ENCODE measurements at places on chromosomes 5 and 9. TPM values are rescaled to one million over a fixed set of nuclear protein-coding genes. Genes with fewer than 3 reads are reported as not detected.

- no peak overlapping the region for H3K27ac ChIP-seq
- H3K36me3 ChIP-seq, result no peaks in the 10 kb centered on the region
- no peak for DNase-seq
- H3K4me3 ChIP-seq, result peak overlapping the region; percentile 67
- peaks cover 23% of the 10 kb centered on the region for H3K4me1 ChIP-seq
Observed at GRCh38 chr5:176610435-176610773, 448 bp upstream of the GPRIN1 start.

DNA sequence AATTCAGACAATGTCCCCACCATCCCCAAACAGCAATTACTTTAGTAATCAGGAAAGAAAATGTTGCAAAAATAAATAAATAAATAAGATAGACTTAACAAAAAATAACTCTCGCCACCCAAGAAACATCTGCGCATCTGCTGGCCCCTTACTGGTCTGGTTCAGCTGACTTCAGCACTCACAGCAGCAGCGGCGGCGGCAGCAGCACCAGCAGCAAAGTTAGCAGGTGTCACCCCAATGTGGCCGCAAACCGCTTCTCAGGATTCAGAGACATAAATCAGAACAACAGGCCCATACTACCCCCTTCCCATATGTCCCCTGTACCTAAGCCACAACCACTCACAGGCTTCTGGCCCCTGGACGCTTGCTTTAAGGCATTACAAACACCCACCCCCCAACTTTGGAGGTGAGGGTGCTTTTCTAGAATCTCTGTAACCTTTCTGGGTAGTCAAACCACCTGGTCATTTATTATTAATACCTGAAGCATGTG, 593.0 kb downstream of the BNC2 start:
- no peak overlapping the region for H3K27ac ChIP-seq
- H3K4me1 ChIP-seq, result peaks cover 3% of the 10 kb centered on the region
- peaks cover 4% of the 10 kb centered on the region for H3K27me3 ChIP-seq
- H3K36me3 ChIP-seq, result peaks cover 4% of the 10 kb centered on the region

GRCh38 chr9:100581661-100582060, 3.8 kb downstream of the CAVIN4 start:
- H3K4me1 ChIP-seq, result no peaks in the 10 kb centered on the region
- H3K27me3 ChIP-seq, result no peaks in the 10 kb centered on the region
- no peak overlapping the region for H3K27ac ChIP-seq
- H3K36me3 ChIP-seq, result no peaks in the 10 kb centered on the region
- DNase-seq, result no peak

- no peak overlapping the region for H3K27ac ChIP-seq
- H3K4me3 ChIP-seq, result no peak overlapping the region
Observed at GRCh38 chr9:2132484-2133082, 117.4 kb downstream of the SMARCA2 start.

DNA sequence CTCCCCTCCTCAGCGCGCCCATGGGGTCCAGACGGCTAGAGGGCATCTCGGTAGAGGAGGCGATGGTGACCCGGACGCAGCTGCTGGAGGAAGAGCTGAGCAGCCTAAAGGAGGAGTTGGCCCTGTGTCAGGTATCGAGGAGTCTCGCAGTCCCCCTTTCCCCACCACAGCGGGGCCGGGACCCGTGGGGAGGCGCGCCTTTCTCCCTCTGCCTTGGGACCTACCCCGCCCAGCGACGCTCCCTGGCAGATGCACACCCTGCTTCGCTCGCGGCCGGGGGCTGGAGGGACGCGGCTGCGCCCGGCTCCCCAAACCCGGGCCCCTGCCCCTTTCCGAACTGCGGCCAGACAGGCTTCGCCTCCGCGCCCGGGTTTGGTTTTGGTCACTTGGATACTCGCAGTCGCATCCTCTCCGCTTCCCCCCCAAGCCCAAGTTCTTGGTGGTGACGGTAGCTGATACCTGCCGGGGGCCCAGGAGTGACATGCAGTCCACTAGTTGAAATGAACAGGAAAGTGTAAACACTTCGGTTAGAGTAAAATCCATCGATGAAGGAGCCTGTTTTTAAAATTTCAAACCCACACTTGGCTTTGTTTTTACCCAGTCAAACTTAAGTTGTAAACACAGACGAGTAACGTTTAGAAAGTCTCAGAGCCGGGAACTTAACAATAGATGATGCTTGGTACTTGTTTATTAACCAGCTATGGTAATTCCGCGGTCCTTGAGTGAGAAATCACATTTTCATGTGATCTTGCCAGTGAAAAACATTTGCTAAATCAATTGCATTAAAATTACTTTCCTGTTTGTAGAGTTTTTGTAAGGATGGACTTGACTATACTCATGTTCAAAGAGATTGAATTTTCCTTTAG, 688 bp downstream of the CNTLN start:
- DNase-seq, result peak; percentile 55
- no peaks in the 10 kb centered on the region for H3K36me3 ChIP-seq
- H3K27me3 ChIP-seq, result peaks cover 1% of the 10 kb centered on the region
- H3K27ac ChIP-seq, result peak overlapping the region; percentile 81
- H3K4me3 ChIP-seq, result peak overlapping the region; percentile 90

- no peak overlapping the region for H3K27ac ChIP-seq
- H3K4me3 ChIP-seq, result no peak overlapping the region
- peaks cover 3% of the 10 kb centered on the region for H3K27me3 ChIP-seq
Observed at GRCh38 chr9:137006116-137007003, 10.0 kb upstream of the CLIC3 start.

DNA sequence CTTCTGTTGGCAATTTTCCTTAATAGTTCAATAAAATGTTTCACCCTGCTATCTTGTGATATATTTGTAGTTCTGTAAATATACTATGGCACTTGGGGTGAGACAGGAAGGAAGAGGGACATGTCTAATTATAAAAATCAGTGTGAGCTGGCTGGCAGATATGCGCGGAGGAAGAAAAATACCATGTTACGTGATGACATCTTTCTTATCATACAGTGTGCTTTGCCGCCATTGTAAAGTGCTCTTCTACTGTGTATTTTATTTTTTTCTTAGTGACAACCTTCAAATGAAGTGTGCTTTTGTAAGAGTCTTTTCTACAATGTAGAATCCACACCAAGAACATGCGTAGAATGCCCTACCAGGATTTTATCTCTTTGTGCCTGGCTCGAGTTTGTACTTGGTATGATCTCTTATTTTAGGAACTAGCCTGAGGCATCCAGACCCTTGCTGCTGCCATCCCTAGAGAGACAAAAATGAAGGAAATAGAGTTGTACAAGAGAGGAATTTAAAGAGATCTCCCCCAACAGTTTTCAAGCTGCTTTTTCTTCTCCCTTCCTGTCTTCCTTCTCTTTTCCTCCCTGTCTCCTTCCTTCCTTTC, 46.7 kb upstream of the RIOK2 start:
- H3K27ac ChIP-seq, result no peak overlapping the region
- no peaks in the 10 kb centered on the region for H3K4me1 ChIP-seq
- no peaks in the 10 kb centered on the region for H3K27me3 ChIP-seq
- H3K4me3 ChIP-seq, result no peak overlapping the region
- DNase-seq, result no peak

GRCh38 chr5:181223729-181224389, 778 bp downstream of the TRIM41 start:
- peaks cover 6% of the 10 kb centered on the region for H3K36me3 ChIP-seq
- peak overlapping the region; percentile 99 for H3K4me3 ChIP-seq
- peaks cover 5% of the 10 kb centered on the region for H3K4me1 ChIP-seq
- peak overlapping the region; percentile 99 for H3K27ac ChIP-seq
- DNase-seq, result peak; percentile 88

DNA sequence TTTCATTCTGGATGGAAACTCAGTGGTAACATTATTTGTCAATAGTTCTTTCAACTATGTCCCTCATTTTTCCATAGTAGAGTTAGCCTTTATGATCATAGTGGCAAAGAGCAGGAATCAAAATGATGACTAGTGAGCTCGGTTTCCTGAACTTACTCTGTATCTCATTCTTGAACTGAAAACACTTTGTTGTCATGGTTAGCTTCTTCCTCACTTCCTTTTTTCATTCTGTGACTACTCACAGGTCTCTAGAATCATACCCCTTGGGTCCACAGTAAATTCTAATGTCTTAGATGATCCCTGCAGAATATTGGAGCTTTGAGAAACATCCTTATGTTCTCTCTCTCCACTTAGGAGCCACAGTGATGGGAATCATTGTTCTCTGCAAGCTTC, 29.4 kb upstream of the RECK start:
- peaks cover 9% of the 10 kb centered on the region for H3K36me3 ChIP-seq
- H3K27me3 ChIP-seq, result peaks cover 7% of the 10 kb centered on the region
- DNase-seq, result no peak
- no peaks in the 10 kb centered on the region for H3K4me1 ChIP-seq

SLC34A3 gene
- total RNA-seq, result not detected

C5 gene
- total RNA-seq, result 1.0 TPM

PCDHB14 gene
- 16.5 TPM for total RNA-seq

DNA sequence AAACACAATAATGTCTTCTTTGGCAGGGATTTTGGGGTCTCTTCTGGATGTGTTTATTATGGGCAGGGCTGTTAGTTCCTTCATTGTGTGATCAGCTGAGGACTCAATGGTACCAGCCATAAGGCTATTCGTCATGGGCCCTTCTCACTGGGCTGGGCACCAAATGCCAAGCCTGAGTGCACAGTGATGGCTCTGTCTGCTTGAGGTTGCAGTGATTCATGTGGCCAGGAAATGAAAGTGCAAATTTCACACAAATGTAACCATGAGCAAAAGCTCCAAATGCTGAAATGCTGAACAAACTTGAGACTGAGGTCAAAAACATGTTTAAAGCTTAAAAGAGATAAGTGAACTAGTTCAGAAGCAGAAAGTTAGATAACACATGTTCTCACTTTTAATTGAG, 191.0 kb downstream of the TARS1 start:
- no peaks in the 10 kb centered on the region for H3K4me1 ChIP-seq
- no peaks in the 10 kb centered on the region for H3K27me3 ChIP-seq
- H3K27ac ChIP-seq, result no peak overlapping the region
- no peak for DNase-seq

- H3K27ac ChIP-seq, result no peak overlapping the region
- H3K27me3 ChIP-seq, result peaks cover 17% of the 10 kb centered on the region
- no peaks in the 10 kb centered on the region for H3K36me3 ChIP-seq
- H3K4me3 ChIP-seq, result peak overlapping the region; percentile 94
- DNase-seq, result no peak
Observed at GRCh38 chr5:44390351-44390750, 1.1 kb upstream of the FGF10 start.

DNA sequence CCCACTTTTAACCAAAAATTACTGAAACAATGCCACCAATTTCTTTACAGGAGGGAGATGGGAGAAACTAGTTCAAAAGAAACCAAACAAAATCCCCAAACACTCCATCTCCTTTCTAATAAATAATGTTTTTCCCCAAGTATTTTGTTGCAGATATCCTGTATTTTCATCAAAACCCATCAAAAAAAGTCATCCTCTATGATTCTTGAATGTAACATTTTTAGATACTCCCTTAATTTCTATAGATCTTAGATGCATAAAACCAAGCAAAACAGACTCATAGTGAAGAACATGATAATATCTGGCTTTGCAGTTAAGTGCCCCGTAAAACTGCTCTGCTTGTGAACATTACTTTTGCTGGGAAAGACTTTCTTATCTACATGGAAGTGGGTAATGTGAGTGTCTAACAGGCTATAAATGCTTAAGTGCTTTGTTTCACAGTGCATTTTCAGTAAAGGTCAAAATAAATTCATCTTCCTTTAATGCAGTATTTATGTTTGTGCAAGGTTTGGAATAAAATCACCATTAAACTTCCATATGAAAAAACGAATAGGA, 77.3 kb upstream of the TBCA start:
- H3K4me1 ChIP-seq, result peaks cover 9% of the 10 kb centered on the region
- DNase-seq, result no peak
- no peak overlapping the region for H3K27ac ChIP-seq
- peaks cover 31% of the 10 kb centered on the region for H3K27me3 ChIP-seq
- H3K4me3 ChIP-seq, result peak overlapping the region; percentile 35
- H3K36me3 ChIP-seq, result peaks cover 12% of the 10 kb centered on the region

DNA sequence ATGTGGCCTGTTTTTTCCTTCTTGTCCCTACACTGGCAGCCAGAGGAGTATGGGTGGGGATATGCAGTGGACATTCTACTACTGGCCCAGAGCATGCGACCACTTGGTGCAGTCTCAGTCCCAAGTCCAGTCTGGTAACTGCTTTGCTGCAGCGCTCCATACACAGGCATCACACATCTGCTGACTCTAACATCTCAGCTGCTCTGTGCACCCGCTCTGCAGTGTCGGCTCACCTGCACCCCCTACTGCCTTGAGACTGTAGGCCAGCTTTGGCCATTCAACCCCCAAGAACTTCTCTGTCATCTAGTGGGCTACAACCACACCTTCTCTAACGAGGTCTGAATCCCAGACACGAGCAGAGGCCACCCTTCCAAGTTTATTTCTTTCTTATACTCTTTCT, 46.4 kb upstream of the SLCO6A1 start:
- peaks cover 3% of the 10 kb centered on the region for H3K27me3 ChIP-seq
- no peak overlapping the region for H3K27ac ChIP-seq
- H3K4me1 ChIP-seq, result peaks cover 5% of the 10 kb centered on the region
- no peak overlapping the region for H3K4me3 ChIP-seq
- peak; percentile 71 for DNase-seq

DNA sequence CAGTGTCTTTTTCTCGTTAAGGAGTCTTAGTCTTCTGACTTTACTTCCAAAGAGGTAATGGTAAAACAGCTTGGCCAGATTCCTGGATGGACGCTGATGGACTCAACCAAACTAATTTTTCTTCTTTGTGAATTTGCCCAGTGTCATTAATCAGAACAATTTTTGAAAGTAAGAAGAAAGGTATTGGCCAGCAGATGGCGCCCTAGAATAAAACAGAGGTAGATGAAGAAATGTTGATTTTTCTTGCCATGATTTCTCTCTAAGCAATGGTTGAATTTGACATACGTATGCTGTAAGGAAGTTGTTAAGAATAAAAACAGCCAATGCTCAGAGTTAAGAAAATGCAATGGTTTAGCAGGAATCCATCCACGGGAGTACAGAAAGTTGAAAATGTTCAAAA, 500.0 kb downstream of the DIRAS2 start:
- no peaks in the 10 kb centered on the region for H3K27me3 ChIP-seq
- peaks cover 2% of the 10 kb centered on the region for H3K4me1 ChIP-seq
- peak; percentile 53 for DNase-seq
- no peak overlapping the region for H3K27ac ChIP-seq
- H3K4me3 ChIP-seq, result no peak overlapping the region

GRCh38 chr5:175784230-175784629, 87.1 kb upstream of the CPLX2 start:
- no peak for DNase-seq
- no peak overlapping the region for H3K4me3 ChIP-seq
- H3K36me3 ChIP-seq, result peaks cover 6% of the 10 kb centered on the region
- peaks cover 5% of the 10 kb centered on the region for H3K4me1 ChIP-seq

- H3K4me3 ChIP-seq, result no peak overlapping the region
- DNase-seq, result no peak
- peaks cover 2% of the 10 kb centered on the region for H3K4me1 ChIP-seq
- H3K27me3 ChIP-seq, result peaks cover 2% of the 10 kb centered on the region
- H3K27ac ChIP-seq, result no peak overlapping the region
- H3K36me3 ChIP-seq, result no peaks in the 10 kb centered on the region
Observed at GRCh38 chr9:68532131-68532530, 8.6 kb downstream of the TMEM252 start.

GRCh38 chr5:137022043-137022442, 477.1 kb downstream of the SPOCK1 start:
- no peak overlapping the region for H3K4me3 ChIP-seq
- peaks cover 2% of the 10 kb centered on the region for H3K27me3 ChIP-seq
- no peak overlapping the region for H3K27ac ChIP-seq
- H3K4me1 ChIP-seq, result no peaks in the 10 kb centered on the region
- H3K36me3 ChIP-seq, result no peaks in the 10 kb centered on the region

GRCh38 chr5:148826739-148827070, 294 bp downstream of the ADRB2 start:
- no peaks in the 10 kb centered on the region for H3K36me3 ChIP-seq
- peaks cover 11% of the 10 kb centered on the region for H3K27me3 ChIP-seq
- peak overlapping the region; percentile 79 for H3K4me3 ChIP-seq
